SK-N-DZ (cell line): ENCODE measurements at places on chromosomes 12 and 14.

- DNase-seq = no peak
Observed at GRCh38 chr14:95730126-95730525, 16.2 kb upstream of the TCL1A start.

GRCh38 chr12:66033151-66033550 lies 97.4 kb downstream of the LLPH start:
- DNase-seq = no peak

DNA sequence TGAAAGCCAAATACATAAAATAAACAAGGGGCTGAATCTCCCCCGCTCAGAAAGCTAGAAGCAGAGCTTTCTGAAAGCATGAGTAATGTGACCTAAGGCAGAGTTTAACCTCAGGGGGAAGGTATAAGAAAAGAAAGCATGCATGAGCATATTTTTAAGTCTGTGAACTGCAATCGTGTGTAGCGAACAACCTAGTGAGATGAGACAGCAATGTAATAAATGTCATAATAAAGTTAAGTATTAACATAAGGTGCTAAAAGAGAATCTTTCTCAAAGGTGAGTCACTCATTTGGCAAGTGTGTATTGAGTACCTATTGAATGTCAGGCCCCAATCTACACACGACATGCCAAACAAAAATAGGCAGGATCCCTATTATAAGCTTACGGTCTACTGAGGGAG lies 14.2 kb upstream of the WDR20 start:
- no peak for DNase-seq

GRCh38 chr14:53850714-53851296 lies 105.8 kb downstream of the BMP4 start:
- no peak for DNase-seq

DNA sequence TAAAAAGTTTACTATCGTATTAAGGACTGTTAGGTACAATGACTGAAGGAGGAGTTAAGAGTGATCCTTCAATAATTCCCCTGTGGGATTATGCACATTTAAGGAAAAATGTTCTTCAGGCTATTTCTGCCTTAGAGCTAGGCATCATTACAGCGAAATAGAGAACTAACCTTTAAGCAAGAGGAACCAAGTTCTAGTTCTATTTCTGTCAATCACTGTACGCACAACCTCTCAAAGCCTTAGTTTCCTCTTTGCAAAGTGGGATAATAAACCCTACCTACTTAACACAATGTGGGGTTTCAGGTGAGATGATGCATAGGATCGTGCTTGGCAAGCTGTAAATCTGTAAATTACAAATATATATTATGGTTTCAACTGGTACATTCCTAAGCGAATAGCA lies 15.4 kb downstream of the NTF3 start:
- no peak for DNase-seq

- peak; percentile 18 for DNase-seq
Observed at GRCh38 chr14:32933629-32934072, 5.0 kb upstream of the NPAS3 start.

DNA sequence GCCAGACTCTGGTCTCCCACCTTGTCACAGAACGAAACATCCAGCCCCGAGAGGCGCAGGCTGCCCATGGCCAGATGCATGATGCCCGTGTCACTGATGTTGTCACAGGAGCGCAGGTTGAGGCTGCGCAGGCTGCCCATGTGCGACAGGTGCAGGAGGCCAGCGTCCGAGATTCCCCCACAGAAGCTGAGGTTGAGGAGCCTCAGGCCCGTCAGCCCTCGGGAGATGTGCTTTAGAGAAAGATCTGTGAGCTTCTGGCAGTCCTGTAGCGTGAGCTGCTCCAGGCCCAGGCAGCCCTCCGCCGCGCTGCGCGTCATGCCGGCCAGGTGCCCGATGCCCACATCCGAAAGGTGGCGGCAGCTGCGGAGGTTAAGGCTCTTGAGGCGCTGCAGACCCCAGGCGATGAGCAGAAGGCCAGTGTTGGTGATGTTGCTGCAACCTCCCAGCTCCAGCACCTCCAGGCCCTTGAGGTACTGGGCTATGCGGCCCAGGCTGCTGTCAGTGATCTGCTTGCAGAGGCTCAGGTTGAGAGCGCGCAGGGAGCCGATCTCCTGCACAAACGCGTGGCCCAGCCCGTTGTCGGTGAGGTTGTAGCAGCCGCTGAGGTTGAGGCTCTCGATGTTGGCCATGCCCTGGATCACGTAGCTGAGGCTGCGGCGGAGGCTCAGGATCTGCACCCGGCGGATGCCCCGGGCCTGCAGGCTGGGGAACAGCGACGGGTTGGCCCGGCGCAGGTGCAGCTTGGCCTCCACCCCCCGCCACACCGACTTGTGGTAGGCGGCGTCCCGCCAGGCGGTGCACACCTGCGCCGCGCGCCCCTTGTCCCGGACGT lies 991 bp downstream of the FBXL14 start:
- peak; percentile 57 for DNase-seq

DNA sequence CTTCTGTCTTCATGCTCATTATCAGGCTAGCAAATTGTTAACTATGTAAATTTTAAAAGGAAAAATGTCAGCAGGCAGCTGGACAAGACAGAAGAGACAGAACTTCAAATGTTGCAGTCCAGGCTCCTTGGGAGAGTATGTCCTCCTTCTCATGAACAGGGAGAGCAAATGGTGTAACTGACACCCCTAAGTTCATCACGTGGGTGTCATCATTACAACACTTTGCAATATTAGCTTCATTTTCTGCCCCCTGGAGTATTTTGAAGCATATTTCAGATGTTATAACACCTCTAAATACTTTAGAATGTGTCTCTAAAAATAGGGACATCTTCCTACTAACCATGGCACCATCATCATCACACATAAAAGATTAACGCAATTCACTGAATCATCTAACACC lies 62.1 kb downstream of the ZNF664 start:
- DNase-seq = no peak

DNA sequence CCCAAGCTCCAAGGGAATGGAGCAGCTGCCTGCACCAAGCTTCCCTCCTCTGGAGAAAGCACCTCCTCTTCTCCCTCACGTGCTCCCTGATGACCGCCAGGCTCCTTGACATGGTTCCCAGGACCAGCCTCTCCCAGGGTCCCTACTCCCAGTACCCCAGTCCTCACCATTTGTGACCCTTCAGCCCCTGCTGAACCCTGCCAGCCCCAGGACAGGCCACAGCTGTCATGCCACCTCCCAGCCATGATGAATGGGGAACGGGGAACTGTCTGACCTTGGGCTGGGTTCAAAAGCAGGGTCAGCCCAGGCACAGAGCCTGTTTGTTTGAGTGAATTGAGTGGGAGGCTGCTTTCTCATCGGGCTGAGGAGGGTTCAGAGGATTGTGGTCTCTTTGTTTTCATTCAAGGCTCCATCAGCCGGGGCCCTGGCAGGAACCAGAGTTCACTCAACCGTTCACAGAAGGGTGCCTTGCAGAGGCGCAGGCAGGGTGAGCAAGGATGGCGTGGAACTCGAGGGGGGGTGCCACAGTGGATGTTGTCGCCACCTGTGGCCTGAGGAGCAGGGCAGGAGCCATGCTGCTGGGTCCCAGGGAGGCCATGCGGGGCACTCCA lies 344.5 kb upstream of the SFSWAP start:
- DNase-seq = no peak

- DNase-seq = no peak
Observed at GRCh38 chr12:131573631-131574394, 137.1 kb upstream of the SFSWAP start.

DNA sequence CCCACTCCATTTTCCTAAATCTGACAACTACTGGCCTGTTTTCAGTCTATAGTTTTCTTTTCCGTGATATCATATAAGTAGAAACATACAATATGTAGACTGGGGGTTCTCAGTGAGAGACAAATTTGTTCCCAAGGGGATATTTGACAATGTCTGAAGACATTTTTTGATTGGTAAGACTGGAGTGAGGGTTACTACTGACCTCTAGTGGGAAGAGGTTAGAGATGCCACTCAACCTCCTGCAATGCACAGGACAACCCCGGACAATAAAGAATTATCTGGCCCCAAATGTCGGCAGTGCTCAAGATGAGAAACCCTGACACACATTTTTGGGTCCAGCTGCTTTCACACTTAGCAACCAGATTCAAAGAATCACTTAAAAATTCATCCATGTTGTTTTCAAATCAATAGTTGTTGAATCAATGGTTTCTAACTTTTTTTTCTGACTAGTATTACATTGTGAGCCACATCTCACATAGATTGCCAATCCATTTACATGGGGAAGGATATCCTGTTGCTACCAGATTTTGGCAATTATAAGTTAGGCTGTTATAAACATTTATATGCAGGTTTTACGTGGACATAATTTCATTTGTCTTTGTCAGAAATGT lies 307.1 kb downstream of the RPL10L start:
- peak; percentile 23 for DNase-seq

GRCh38 chr14:95623195-95623594 lies 63.0 kb upstream of the TCL1B start:
- no peak for DNase-seq

DNA sequence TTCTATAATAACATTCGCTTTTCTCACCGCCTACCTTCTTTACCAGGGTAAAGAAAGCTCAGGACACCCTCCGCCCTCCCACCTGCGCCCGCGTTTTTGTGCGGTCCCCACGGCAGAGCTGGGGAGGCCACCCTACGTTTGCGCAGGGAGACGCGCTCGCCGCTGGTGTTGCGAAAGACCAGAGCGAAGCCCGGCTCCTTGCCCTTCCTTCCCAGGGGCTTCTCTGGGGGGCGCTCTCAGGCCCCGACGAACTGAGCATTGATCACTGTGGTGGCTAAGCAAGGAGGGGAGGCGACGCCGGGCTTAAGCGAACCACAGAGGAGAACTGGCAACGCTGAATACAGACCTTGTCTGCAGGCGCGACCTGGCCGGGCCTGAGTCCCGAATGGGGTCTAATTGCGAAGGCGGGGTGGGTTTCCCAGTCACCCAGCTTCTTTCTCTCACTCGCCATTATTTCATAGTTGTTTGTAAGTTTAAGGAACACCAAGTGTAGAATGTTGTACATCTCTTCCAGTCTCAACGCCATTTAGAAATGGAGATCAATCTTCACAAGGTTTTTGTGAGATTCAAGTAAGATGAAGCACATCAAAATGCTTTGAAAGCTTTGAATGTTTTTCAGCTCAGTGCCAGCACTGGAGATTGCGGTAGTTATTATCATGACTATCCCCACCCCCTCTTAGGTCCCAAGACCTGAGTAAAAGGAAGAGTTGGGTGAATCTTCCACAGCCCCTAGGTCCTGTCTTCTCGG lies 1.7 kb upstream of the NKX2-1 start:
- no peak for DNase-seq

- no peak for DNase-seq
Observed at GRCh38 chr12:780750-781379, 28.5 kb downstream of the WNK1 start.

- DNase-seq = no peak
Observed at GRCh38 chr12:100381379-100381778, 24.5 kb downstream of the SLC17A8 start.

DNA sequence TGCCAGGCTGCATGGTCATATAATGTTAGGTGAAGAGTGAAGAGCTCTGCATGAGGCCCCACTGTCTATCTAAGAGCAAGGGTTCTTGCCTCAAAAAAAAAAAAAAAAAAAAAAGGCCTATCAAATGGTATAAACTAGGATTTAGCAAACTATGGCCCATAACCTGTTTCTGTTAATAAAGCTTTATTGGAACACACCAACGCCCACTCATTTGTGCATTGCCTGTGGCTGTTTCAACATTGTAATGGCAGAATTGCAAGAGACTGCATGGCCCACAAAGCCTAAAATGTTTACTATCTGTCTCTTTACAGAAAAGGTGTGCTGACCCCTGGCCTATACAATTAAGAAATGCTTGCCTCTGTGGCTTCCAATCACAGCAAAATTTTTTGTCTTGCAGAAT lies 12.8 kb downstream of the PLEKHG7 start:
- no peak for DNase-seq

- no peak for DNase-seq
Observed at GRCh38 chr12:109448272-109448671, 28.8 kb downstream of the KCTD10 start.

GRCh38 chr14:37318938-37319337 lies 121.2 kb downstream of the MIPOL1 start:
- DNase-seq = no peak

DNA sequence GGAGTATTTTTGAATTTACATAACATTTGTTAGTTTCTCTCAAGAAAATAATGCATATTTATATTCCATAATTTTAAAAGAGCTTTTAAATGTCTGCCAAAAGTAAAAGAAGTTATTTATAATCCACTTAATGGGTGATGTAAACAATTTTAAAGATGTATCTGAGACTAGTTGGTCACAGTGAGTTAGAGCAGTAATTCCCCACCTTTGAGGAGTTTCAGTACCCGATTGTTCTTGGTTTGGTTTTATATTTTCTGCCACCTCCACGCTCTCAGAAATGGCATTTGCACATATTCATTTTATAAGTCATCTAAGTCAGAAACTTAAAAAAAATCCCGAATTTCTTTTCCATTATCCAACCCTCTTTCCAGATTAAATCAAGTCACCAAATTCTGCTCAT lies 153.2 kb downstream of the SLC35F4 start:
- no peak for DNase-seq

DNA sequence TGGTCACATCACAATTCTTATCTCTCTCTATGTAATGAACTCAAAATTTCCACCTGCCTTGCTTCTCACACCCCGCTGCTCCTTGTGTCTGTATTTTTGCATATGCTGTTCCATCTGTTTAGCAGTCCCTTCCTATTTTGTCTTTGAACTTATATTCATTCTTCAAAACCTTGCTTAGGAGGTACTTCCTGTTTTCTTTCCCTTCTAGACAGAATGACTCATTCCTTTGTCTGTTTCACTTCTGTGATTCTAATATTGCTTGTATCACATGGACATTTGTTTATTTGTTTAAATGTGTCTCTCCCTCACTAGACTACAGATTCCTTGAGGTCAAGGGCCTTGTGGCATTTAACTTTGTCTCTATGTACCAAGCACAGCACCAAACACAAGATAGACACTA lies 424.2 kb downstream of the ETNK1 start:
- no peak for DNase-seq
